ENCODE measurements at places on chromosomes 5 and 9.

- no peak for DNase-seq
Measured at GRCh38 chr9:121171236-121171635, 30.4 kb downstream of the RAB14 start.

GRCh38 chr9:129583308-129584038 lies 37.4 kb downstream of the C9orf50 start:
- DNase-seq: no peak

GRCh38 chr5:31733371-31733770 lies 94.4 kb downstream of the PDZD2 start:
- no peak for DNase-seq

- no peak for DNase-seq
Measured at GRCh38 chr9:14750821-14751220, 28.3 kb upstream of the CER1 start.

GRCh38 chr5:76230711-76231285 lies 147.6 kb downstream of the SV2C start:
- no peak for DNase-seq
